ENCODE measurements at places on chromosomes 4 and X.

DNA sequence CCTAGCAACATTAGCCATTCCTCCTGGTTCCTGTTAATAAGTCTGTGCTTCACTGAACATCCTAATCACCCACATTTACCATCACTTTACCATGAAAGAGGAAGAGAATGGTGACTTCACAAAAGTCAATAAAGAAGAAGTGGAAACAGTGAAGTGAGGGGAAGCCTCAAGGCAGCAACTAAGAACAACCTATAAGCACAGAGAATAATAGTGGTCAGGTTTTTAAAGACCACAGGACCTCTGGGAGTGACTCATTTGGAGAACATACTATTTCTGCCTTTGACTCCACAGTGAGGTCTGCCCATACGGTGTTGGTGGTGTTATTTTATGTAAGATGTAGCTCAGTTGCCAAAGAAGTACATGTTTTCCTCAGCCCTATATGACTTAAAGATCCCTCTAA lies 86.0 kb upstream of the TET2 start:
- DNase-seq = no peak

- no peak for DNase-seq
Observed at GRCh38 chrX:106740193-106740780, 13.8 kb downstream of the RNF128 start.

- no peak for DNase-seq
Observed at GRCh38 chr4:6926081-6926480, 16.5 kb downstream of the TBC1D14 start.

- no peak for DNase-seq
Observed at GRCh38 chrX:30060718-30061117, 154.6 kb upstream of the MAGEB2 start.

DNA sequence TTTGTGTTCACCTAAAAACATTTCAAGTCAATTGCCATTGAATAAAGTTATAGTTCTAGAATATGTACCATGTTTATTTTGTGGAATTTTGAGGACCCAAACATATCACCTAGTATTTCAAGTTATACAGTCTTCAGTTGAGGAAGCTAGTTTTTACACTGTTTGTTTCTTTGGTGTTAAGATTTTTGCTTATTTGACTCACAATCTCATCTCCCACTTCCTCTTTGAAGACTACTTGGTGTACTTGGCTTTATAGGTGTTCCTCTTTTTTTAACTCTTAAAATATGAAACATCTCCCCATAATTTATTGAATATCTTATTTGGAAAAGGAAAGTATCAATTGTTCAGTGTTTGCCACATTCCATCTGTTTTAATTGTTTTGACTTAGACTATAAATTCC lies 675.4 kb downstream of the RAPGEF2 start:
- DNase-seq = no peak
